ENCODE measurements at places on chromosomes 1 and 21. TPM values are rescaled to one million over a fixed set of nuclear protein-coding genes. Genes with fewer than 3 reads are reported as not detected.

The FCGR3A gene
- not detected for polyA plus RNA-seq

The NTNG1 gene
- not detected for polyA plus RNA-seq

The RSPH1 gene
- 0.87 TPM for polyA plus RNA-seq

The RCAN1 gene
- polyA plus RNA-seq: 11.9 TPM

The TFF2 gene
- polyA plus RNA-seq: not detected

The CD101 gene
- 0.21 TPM for polyA plus RNA-seq

The SLC5A9 gene
- polyA plus RNA-seq: 0.07 TPM

The USP21 gene
- polyA plus RNA-seq: 23.8 TPM

The S100A7 gene
- not detected for polyA plus RNA-seq

The BSND gene
- not detected for polyA plus RNA-seq

The LRRC8C gene
- polyA plus RNA-seq: 5.6 TPM

The NEK2 gene
- polyA plus RNA-seq: 42.0 TPM

The CNKSR1 gene
- 0.17 TPM for polyA plus RNA-seq

The RNU1-2 gene
- polyA plus RNA-seq: 6.5 TPM

The ASPM gene
- 19.0 TPM for polyA plus RNA-seq

DNA sequence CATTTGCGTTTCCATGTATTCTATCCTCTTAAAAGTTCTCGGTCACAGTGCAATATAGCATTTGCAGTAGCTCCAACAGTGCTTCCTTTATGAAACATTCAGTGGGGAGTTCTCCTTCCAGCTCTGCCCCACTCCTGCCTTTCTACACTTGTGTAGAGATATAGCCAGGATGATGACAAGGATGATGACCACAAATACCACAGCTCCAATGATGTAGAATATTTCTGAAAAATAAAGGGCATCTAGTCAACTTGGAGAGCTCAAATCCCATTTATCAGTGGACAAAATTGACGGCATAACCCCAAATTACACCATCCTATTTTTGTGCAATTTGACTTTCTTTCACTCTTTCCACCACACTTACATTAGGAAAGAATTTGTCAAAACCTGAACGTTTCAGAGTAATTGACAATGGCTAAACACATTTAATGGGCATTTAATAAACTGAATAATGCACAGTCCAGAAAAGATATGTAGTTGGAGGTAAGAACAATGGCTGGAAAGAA is 11.1 kb downstream of the F3 start:
- DNase-seq: no peak

- no peak for DNase-seq
Observed at GRCh38 chr1:197807739-197808453, 32.6 kb upstream of the DENND1B start.

- no peak for DNase-seq
Observed at GRCh38 chr1:81559662-81560350, 240.9 kb upstream of the ADGRL2 start.

GRCh38 chr1:242033447-242033846 is 34.5 kb upstream of the MAP1LC3C start:
- DNase-seq: no peak

GRCh38 chr1:229669333-229669732 is 43.3 kb downstream of the URB2 start:
- DNase-seq: no peak

DNA sequence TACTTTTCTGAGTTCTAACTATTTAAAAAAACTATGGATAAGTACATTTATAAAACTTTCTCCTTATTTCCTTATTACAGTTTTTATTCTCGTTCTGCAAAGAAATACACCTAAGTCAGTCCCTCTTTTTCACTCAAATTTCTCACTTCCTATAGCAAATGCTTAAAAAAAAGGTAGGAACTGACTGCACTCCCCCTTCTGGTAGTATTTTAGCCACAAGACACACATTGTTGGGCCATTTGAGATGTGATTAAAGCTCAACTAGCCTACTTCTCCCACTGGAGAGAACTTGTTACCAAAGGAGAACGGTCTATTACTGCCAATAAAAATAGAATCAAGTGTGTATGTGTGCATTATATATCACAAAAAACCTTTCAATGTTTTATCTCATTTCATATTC is 521.9 kb upstream of the PRMT6 start:
- DNase-seq: no peak

- DNase-seq: no peak
Observed at GRCh38 chr1:22792396-22793160, 81.9 kb downstream of the EPHB2 start.

GRCh38 chr1:73637264-73637663 is 560.7 kb downstream of the LRRIQ3 start:
- DNase-seq: no peak

DNA sequence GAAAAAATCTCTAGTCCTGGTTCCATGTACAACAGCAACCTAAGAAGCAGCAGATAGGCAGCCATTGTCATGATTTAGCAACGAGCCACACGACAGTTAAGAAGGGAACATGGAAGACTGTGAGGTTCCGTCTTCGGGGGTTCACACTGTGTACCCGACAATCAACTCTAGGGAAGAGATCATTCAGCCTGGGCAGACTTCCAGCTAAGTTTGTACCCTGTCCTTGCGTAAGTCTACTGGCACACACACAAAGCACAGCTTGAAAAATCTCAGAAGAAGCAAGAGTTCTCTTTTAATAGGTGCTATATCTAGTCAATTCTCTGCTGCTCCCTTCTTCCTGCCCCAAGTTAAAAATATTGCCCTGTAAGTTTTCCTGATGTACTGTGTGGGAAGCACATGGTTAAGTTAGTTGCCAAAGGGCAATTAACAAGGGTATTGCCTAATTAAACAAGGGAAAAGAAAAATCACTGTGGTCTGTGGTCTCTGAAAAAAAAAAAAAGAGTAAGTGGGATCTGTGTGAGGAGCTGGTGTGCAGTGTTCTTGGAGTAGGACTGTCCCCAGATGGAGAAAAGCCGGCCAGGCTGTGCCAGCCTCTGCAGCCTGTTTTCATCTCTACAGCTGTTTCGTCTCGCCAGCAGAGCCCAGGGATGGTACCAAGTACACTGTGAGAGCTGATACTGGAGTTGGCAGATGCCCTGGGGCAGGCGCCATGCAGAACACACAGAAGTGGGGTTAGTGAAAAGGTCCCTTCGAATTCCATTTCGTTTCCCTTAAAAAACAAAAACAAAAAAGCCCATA is 6.4 kb upstream of the MYBPHL start:
- DNase-seq: no peak

DNA sequence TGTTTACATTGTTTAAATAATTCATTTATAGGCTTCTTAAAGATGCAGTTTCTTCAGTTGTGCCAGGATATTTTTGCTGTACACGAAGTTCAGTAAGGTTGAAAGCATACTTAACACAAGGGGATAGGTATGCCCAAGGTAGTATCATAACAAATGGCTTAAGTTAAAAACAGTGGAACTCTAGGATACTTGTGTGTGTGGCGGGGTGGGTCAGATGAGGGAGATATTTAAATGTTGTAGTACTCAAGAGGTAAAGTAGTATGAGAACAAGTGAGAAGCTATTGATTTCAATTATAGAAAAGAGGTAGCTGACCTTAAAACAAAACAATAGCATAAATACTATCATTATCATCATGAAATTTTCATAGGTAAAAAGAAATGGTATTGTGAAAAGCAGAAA is 6.2 kb downstream of the LRRC7 start:
- DNase-seq: no peak

DNA sequence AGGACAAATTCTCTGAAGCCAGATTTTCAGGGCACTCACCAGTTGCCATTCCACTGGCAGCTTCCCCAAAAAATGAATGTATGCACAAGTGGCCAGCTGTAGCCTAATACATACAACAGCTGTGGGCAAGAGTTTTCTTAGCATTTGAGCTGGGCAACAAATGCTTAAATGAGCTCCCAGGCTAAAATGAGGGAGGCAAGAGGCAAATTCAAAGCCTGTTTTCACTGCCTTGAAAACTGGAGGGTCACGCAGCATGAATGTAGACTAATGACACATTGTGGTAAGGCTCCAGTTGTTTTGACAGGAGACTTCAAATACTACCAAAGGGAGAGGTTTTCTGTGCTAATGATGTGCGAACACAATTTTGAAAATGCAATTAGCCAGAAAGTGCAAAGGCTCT is 88.2 kb downstream of the TIAM1 start:
- no peak for DNase-seq

GRCh38 chr1:21869620-21870121 is 57.6 kb downstream of the LDLRAD2 start:
- peak; percentile 83 for DNase-seq

GRCh38 chr1:110285316-110285715 is 53.9 kb upstream of the RBM15 start:
- no peak for DNase-seq

DNA sequence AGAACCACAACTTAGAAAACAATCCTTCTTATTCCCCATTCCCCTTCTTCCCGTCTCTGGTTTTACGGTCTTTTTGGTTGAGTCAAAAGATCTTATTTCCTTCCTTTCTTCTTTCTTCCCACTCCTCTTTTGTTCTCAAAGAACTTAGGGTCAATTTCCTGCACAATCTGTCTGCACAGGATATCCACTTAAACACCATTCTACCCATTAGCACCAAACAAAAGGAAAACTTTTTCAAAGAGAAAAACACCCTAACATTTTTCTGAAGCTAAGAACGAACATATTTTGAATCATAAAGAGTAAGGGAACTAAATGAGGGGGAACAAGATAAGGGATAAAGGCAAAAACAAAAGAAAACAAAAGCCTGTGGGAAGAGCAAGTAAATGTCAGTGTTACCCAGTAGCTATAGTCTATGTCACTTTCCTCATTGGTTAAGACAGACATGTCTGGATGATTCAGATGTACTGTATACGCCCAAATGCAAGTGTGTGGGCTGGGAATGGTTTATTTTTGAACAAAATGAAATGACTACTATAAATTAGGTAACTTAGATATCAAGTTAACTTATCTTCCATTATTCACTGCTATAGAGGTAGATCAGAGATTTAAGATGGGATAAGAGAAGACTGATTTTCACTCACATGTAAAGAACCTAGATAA is 59.9 kb downstream of the TOR3A start:
- DNase-seq: peak; percentile 26

- DNase-seq: no peak
Observed at GRCh38 chr1:56819387-56819899, at the start of gene FYB2. FYB2 (minus strand) TSS chr1:56819404; CDS start chr1:56819290, 114 bp downstream.

GRCh38 chr1:201911826-201912571 is 23.3 kb downstream of the SHISA4 start:
- DNase-seq: no peak

DNA sequence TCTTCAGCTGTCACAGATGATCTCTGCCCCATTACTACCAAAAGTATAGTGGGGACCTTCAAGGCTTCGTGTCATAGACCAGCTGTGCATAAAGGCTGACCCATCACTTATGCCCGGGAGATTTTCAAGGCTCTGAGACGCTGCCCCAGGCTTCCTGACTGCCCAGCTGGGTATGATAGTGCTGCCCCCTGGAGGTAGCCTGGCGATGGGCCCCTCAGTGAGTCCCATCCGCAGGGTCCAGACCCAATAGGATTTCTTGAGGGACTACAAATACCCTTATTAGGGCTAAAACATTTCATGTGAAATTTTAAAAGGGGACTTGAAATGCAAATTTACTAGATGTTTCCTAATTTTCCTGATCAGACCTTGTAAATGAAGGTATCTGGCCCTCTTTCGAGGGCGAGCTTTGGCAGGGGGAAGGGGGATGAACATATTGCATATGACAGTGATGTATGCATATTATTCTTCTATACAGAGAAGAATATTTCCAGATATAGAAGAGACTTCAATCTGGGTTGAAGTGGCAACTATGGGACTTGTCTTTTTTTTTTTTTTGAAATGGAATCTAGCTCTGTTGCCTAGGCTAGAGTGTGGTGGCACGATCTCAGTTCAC is 11.7 kb upstream of the FCMR start:
- peak; percentile 45 for DNase-seq

- DNase-seq: no peak
Observed at GRCh38 chr1:172915271-172915670, 135.5 kb downstream of the TNFSF18 start.

DNA sequence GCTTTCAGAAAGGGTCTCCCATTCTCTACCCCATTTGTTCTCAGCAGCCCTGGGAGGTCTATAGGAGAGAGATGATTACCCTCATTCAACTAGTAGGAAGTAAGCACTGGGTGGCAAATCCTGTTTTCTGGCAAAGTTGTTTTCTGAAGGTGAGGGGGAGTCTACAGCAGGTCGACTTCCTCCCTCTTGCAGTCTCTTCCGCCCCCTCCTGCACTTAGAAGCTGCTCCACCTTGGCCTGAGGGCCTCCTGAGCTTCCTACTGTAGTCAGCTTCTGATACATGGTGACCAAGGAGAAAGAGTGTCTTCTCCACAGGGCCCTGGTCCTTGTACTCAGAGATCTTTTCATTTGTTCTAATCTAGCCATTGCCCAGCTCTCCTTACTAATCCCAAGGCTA is 93.1 kb downstream of the RGL1 start:
- no peak for DNase-seq

DNA sequence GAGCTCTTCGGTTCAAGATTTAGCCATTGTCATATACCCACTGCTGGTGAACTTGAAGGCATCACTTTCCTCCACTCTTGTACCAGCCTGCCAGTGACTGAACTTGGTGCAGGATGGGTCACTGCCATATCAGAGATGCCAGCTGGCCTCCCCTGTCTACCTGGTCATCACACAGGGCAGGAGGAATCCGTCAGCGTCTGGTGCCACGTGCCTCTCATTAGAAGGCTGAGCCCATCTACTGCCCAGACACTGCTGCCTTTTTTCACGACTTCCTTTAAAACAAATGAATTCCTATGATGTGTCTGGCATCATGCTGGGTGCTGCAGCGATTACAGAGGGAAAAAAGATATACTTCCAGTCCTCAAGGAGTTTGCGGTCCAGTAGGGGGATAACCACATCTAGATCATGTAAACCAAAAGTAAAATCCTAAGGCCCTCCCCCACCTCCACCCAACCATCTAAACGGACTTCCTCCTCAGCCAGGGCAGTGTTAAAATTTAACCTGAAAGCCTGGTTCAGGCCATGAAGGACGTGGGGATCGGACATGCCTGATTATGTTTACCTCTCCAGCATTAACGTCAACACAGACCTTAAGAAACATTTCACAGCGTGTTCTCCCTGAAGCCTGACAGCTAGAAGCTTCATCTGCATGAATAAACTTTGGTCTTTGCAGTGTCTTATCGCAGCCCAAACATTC is 29.2 kb upstream of the PDE9A start:
- no peak for DNase-seq

GRCh38 chr1:200909757-200910239 is 15.1 kb downstream of the INAVA start:
- DNase-seq: no peak

DNA sequence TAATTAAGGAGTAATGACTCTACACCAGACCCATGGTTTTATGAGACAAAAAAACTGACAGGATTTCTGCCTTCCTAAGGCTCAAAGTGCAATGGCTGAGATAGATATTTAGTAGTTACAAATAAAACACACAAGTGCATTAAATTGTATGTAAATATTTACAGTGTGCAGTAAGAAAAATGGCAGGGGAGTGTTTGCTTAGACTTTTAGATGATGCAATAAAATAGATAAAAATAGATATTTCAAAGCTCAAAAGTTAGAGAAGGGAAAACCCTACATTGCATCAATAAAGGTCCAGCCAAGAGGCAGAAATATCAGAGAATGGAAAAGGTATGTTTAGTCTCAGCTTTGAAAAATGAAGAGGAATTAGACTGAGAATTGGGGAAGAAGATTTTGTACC is 226.3 kb upstream of the FGGY start:
- no peak for DNase-seq

Measured in A549 (cell line).